ENCODE measurements at places on chromosomes 1 and 21. TPM values are rescaled to one million over a fixed set of nuclear protein-coding genes. Genes with fewer than 3 reads are reported as not detected.

The ATP6V0B gene
- total RNA-seq: 118 TPM

The RNF186 gene
- not detected for total RNA-seq

The ZBTB37 gene
- 12.3 TPM for total RNA-seq

DNA sequence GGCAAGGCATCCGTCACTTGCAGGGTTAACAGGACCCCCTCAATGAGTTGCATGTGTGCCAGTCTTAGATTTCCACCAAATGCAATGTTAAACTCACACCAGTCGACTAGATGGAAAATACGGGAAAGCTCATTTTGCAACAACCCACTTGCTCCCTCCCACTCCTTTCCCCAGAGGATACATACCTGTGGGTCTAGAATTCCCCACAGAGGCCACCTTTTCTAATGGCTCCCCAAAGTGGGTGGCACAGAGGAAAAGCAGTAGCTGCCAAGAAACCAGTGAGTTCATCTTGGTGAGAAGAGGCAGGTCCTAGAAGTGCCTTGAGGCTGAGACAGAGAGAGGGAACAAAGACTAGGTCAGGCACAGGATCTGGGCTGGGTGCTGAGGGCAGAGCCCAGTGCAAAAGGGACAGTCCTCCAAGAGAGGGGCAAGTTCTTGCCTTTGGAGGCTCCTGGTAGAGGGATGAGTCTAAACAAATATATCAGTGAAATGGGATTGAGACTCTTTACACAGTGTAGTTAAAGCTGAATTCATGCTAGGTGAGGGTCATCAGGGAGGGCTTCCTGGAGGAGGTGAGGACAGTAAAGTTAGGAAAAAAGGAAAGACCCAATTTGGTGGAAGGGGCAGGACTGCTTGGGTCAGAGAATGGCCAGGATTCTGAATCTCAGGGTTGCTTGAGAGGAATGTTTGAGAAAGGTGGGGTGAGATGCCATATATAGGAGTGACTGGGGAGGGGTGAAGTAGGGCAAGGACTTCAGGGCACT, 3.5 kb downstream of the KISS1 start:
- no peak for DNase-seq

DNA sequence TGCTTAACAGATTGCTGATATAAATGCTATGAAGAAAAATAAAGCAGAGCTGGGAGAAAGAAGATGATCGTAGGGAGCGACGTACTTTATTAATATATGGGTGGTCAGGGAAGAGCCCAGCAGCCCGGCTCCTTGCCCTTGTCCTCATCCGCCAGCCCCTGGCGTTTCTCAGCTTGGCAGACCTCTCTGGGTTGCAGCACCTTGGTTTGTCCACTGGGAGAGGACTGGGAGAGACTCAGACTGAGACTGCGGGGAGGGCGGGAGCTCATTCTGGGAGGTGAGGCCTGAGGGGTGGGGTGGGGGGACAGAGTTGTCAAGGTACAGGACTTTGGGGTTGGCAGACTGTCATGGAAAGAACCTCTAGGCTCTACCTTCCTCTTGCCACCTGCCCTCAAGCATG, 3.3 kb upstream of the S100A3 start:
- DNase-seq: no peak

DNA sequence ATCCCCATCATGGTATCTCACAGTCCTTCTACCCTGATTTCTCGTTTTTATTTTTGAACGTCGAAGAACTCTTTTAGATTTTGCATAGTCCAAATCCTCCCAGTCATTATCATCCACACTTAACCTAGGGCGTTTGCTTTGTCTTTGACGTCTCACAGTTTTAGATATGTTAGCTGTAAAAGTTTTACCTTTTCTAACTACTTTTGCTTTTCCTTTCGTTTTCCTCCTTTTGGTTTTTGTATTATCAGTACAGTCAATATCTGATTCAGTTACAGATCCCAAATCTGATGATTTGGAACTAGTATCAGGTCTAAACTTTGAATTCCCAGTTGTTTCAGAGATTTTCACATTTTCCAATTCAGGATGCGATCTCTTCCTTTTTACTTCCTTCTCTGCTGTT, 13.1 kb upstream of the PSMG1 start:
- no peak for DNase-seq

DNA sequence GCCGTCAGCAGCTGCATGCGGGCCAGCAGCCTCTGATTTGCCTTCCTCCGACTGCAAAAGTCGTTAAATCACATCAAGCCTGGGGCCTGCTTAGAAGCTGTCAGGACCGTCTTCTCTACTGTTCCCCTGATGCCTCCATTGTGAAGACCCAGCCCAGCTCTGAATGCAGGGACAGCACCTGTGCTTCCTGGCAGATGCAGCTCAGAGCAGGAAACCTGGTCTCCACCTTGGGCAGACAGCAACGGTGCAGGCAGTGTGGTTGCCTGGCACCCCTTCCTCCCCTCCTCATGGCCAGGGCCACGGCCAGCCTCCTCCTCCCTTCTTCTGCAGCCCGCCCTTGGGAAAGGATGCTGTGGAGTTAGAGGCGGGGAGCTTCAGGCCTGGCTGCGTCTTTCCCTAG, 92.3 kb upstream of the COL6A1 start:
- no peak for DNase-seq

DNA sequence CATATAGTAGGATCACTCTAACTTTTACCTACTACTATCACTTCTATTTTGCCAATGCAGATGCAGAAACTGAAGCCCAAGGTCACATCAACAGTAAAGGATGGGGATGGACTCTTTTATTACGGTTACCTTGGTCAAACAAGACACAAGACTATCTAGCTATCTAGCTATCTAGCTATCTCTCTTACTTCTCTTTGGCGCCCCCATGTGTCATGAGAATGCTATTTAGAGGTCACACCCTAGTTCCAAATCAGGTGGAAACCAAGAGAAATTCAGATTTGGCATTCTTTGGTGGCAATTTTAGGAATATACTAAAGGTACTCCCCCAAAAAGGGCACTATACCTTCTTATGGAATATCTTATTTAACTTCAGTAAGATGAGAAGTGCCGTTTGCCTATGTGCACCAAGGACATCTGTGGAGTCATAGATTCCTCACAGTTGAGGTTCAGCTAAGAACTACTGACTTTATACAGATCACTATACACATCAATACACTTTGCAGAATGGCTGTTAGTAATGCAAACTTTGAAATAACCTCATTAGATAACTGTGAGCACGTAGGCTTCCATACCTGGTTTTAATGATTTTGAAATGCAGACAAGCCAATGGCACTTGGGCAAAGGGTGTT, 6.7 kb downstream of the ZNF648 start:
- no peak for DNase-seq

DNA sequence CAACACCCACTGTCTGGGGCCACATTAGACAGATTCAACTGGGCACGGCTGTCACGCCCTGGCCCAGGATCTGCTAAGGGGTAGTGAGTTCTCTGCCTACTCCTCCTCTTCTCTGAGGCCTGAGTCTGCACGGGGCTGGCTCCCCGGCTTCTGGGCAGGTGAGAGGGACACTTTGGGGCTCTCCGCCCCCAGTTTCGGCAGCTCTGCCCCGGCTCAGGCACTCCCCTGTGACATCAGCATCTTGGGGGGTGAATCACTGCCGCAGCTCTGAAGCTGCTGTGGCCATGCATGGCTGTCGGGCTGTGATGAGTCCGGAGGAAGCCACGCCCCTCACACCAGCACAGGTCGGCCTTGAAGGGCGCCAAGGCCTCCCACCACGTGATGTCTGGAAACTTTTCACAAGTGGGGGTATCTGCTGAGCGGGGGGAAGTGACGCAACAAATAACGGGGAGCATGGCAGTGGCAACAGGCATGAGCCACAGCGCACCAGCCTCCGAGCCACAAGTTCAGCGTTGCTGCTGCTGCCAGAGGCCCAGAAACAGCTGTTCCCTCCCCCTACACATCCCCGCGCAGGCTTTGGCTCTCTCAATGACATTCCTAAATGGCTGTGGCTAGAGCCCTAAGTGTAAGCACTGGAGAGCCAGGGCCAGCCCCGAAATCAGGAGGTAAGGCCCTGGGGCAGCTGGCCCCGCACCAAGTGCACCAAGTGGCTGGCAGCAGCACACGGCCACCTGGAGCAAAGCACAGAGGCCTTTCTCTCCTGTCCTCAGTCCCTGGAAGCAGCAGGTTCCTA, 26.3 kb downstream of the ZBTB17 start:
- DNase-seq: peak; percentile 94
